ENCODE measurements at places on chromosomes 12 and 14.

DNA sequence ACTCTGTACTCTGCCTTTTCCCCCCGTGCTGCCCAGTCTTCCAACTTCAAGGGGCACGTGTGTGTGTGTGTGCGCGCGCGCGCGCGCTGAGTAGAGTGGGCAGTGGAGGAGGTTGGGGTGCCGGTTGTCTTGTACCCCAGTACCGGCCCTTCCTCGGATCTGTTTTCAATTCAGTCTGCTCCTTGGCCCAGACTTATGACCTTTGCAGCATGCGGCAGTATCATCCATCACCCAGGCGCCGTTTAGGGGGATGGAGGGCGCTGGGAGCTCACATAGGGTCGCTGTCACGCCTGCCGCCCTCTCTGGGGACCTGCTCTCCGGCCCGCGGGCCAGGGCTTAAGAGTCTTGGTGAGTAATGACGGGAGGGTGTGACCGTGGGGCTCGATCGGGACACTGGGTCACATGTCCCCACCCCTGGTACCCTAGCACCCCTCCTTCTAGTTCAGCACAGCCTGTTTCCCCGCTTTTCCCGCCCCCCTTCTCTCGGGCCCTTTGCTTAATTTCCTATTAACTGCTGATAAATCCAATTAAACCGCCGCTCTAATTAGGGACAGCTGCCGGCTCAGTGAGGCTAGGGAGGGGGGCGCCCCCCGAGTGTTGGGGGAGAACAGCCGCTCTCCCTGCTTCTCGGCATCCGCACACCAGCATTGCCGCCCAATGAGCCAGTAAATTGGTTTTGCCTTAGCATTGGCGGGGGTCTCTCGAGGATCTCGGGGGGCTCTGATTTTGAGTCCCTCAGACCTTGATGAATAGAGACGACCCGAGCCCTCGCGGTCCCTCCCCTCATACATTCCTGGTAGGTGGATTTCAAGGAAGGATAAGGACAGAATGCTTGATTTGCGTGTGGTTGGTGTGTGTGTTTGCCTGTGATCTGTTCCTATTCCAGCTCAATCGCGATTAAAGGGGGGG, 9.3 kb downstream of the STAC3 start:
- no peak for DNase-seq

GRCh38 chr12:569803-570434, 93.3 kb downstream of the NINJ2 start:
- peak; percentile 70 for DNase-seq

GRCh38 chr12:123643911-123644310, 10.3 kb downstream of the GTF2H3 start:
- DNase-seq: no peak

- DNase-seq: no peak
Measured at GRCh38 chr14:101521473-101521915, 39.8 kb upstream of the DIO3 start.

GRCh38 chr14:58836303-58836974, 198.7 kb downstream of the DACT1 start:
- no peak for DNase-seq

GRCh38 chr12:8466241-8466640, 10.5 kb downstream of the CLEC6A start:
- no peak for DNase-seq

DNA sequence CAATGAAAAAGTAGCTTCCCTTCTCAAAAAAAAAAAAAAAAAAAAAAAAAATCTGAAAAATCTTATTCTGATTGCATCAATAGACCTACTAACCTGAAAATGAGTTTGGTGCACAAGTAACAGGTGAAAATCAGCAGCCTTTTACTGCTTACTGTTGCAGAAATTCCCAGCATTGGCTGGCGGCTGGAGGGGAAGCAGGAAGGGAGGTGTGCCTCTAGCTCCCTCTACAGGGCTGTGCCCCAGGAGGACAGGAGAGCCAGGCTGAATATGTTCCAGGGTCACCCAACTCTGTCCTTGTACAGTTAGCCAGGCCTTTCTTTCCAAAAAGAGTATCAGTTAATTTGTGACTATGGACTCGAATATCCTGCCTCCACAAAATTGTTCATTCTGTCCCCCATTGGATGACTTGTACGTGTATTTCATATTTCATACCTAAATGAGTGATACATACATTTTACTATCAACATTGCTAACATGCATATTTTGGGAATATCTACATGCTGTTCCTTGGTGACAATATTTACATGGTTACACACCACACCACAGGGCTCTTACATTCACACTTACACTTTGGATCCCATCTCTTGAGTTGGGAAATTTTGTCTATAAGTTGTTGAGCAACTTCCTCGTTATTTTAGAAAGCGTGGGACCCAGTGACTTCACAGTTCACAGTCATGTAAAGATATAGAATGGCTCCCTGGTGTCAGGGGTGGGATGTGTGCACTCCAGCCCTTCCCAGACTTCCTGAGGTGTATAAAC, 124.8 kb downstream of the SAMD4A start:
- peak; percentile 69 for DNase-seq

- no peak for DNase-seq
Measured at GRCh38 chr14:106422066-106422465, 895.7 kb downstream of the TMEM121 start.

DNA sequence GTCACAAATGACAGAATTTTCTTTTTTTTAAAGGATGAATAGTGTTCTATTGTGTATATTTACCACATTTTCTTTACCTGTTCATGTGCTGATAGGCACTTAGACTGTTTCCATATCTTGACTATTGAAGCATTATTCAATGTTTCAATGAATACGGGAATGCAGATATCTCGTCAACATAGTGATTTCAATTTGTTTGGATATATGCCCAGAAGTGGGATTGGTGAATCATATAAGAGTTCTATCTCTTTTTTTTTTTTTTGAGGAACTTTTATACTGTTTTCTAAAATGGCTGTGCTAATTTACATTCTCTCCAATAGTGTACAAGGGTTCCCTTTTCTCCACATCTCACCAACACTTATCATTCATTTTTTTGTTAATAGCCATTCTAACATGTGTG, 97.9 kb upstream of the FAR2 start:
- peak; percentile 44 for DNase-seq
